Hypothalamus (tissue), 51 donors: ENCODE measurements at places on chromosomes 12 and 14.

DNA sequence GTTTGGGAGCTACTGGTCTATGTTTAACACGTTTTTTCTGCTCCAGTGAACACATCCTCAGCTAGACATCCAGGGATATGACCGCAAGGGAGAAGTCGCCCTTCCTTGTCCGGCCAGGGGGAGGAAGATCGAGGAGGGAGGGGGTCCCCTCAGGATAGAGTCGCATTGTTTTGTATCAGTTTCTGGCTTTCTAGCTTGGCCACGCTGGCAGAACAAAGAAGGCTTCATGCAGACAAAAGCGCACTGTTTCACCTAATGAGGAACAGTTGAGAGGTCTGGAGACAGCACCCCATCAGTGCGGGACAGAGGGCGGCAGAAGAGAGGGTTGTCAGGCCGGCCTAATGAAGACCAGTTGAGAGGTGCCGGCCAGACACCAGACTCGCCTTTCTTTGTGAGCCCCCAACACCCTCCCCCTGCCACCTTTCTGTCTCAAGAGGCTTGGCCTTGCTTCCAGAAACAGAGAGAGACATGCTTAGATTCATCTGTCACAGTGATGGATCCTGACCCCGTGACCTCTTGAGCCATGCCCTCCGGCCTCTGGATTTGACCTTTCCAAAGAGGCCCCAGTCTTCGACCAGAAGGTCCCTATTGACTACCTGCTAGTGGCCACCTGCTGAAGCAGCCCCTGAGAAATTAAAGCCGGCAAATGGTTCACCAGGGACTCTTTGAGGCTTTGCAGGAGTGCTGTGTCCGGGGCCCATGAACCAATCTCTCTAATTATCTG, 254.7 kb upstream of the TBX3 start:
- peak; percentile 51 for DNase-seq

- DNase-seq, result no peak
These were observed 254.6 kb downstream of the C12orf75 start for GRCh38 chr12:105585107-105585506.

DNA sequence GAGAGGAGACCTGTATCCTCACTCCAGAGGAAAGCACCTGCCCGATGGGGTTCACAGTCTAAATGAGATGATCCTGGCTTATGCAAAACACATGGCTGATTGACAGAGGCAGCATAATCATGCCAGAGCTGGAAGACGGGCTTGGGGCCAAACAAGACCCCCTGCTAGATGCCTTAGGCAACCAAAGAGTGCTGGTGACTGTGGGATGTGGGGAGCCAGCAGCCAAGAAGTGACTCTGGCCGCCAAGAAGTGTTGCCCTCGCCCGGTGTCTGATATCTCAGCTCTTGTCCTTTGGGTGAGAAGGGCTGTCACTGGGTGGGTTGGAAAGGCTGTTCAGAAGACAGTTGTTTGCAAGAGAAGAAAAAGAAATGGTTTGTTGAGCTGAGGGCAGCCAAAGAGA, 56.7 kb downstream of the PLEKHG3 start:
- DNase-seq, result no peak

DNA sequence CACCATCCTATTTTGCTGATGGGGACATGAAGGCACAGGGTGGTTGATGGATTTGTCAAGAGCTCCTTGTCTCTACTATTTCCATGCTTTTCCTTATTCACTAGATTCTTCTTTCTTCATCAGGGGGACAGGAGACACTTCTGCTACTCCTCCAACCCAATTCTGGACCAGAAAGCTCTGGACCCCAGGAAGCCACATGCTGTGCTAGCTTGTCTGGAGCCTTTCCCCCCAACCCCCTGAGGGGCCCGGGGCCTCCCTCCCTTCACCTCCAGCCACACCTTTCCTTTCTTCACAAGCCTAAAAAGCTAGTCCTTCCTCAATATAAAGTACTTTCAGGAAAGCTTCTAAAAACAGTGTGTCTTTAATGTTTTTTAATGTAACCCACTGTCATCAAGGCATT, 75.1 kb upstream of the CAPRIN2 start:
- no peak for DNase-seq

GRCh38 chr12:131015581-131016337, 62.1 kb downstream of the ADGRD1 start:
- DNase-seq, result no peak

DNA sequence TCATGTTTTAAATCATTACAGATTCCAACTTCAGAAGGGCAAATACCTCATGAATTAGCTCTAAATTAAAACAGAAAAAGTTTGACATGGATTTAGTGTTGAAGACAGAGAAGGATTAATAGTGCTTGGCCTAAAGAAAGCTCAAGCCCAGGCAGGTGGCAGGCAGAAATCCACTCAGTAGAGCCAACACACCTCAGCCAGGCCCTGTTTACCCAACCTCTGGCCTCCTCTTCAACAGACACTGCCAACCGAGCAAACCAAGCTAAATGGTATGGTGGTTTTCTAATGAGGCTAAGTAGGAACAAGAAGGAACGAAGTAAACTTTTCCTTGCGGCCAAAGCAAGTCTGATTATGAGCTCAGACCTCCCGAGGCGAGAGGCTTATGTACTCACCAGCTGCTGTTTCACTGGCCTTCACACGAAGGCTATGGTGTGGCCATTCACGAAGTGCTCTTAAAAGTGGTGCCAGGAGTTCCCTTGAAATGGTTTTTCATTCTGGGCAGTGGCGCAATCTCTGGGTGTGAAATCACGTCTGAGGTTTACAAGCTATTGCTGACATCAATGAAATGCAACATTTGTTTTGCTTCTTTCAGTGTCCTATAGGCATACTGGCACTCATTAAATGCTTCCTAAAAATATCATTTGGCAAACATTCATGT, 124.1 kb upstream of the LGR5 start:
- DNase-seq, result no peak

DNA sequence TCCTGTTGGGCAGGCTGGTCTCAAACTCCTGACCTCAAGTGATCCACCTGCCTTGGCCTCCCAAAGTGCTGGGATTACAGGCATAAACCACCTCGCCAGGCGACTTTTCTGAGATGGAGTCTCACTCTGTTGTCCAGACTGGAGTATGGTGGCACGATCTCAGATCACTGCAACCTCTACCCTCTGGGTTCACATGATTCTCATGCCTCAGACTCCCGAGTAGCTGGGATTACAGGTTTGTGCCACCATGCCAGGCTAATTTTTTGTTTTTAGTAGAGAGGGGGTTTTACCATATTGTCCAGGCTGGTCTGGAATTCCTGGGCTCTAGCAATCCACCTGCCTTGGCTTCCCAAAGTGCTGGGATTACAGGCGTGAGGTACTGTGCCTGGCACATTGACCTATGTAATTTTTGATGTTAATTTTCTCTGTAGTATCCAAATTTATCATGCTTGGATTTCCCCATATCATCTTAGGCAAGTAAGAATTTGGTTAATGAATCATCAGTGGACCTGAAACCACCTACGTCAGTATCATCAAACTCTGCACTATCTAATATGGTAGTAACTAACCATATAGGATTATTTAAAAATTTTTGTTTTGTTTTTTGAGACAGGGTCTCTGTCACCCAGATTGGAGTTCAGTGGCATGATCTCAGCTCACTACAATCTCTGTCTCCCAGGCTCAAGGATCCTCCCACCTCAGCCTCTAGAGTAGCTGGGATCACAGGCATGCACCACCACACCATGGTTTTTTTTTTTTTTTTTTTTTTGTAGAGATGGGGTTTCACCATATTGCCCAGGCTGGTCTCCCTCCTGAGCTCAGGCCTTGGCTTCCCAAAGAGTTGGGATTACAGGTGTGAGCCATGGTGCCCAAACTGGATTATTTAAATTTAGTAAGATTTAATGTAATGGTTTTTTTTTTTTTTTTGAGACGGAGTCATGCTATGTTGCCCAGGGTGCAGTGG, 11.9 kb upstream of the ATP5F1B start:
- no peak for DNase-seq

- no peak for DNase-seq
These were observed 277.4 kb downstream of the PDZRN4 start for GRCh38 chr12:41465526-41465925.

- no peak for DNase-seq
These were observed 2.5 kb upstream of the TEP1 start for GRCh38 chr14:20415782-20416206.

DNA sequence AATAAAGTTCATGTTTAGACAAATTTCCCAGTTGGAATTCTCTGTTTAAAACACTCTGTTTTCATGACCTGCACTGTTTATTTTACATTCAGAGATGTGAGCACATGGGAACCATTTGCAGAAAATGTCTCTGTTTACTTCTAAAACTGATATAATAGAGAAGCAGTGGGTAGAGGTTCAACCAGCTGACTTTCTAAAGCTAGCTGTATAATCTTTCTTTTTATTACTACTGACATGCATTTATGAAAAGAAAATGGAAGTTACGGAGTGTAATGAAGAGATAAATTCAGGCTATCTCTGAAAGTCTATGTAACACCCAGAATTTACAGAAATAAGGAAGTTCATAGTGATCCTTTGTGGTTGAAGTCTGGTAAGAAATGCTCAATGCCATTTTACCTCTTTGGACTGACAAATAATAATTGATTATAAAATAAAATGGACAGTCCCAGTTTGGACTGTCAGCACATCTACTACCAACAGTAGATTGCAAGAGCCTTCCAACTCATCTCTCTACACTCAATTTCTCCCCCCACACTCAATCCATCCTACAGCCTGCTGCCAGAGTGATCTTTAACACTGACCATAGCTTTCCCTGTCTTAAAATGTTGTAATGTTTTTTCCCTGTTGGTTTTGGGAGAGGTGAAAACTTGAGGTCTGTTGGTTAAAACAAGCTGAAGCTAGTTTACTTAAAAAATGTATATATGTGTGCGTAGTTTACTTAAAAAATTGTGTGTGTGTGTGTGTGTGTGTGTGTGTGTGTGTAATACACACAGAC, 137.4 kb downstream of the AEBP2 start:
- DNase-seq, result no peak

DNA sequence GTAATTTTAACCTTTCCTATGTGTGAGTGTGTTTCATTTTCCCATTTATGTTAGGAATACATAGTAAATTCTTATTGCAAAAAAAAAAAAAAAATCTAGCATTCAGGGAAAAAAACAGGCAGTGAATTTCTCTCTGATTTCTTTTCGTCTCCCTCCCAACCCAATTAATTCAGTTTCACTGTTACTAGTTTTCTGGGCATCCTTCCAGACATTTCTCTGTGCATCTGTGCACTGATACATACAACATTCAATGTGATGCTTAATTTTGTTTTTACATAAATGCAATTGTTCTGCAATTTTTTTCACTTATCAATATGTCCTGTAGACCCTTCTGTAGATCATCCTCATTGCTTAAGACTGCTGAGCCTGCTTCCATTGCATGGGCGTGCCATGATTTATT, 694.3 kb upstream of the TBX3 start:
- no peak for DNase-seq
